ENCODE measurements at places on chromosomes 12 and 14.

GRCh38 chr12:53096089-53096741, 1.3 kb upstream of the IGFBP6 start:
- DNase-seq = peak; percentile 19

DNA sequence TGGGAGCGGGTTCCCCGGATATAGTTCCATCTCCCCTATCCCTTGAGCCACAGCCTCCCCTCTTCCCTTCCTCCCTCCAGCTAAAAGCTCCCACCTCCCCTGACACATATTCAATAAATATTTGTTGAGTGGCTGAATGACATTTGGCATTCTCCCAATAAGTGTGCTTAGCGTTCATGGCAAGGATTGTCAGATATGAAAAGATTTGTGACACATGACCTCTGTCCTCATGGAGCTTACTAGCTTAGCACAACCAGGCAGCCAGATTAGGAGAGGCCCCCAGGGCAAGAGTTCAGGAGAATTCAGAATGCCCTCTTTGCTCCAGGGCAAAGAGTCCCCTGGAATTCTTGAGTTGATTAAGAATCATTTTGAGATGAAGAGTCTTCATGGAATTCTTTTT, 22.5 kb upstream of the SLC6A12 start:
- DNase-seq = no peak

DNA sequence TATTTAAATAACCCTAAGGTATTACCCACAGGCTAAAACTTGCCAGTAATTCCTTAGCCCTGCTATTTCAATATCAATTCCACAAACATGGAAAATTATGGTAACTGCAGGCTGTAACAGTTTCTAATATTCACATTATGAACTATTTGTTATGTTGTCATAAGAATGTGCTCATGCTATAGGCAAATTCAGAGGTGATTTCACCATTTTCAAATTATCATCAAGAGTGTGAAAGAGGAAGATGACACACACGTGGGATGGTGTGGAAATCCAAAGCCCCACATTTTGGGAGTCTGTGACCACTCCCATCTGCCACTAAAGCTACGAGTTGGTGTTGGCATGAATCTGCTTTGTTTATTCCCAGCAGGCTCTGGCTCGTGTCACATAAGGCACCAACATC, 5.9 kb upstream of the MYO1A start:
- no peak for DNase-seq

DNA sequence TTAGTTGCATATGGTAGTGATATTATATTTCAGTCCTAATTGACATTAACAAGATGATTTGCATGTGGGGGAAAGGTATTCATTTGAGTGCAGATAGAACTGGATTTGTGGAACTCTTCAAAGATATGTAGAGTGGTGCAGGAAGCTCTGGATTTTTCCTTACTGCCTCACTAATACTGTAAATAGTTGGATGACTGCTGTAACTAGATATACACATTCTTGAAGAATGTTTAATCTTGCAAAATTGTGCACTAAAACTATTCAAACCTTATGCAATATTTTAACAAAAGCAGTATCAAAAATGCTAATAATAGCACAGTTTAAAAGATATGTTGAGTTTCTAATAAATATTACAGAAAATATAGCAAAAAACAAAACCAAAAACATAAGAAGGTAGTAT, 43.1 kb upstream of the ATF7IP start:
- no peak for DNase-seq

DNA sequence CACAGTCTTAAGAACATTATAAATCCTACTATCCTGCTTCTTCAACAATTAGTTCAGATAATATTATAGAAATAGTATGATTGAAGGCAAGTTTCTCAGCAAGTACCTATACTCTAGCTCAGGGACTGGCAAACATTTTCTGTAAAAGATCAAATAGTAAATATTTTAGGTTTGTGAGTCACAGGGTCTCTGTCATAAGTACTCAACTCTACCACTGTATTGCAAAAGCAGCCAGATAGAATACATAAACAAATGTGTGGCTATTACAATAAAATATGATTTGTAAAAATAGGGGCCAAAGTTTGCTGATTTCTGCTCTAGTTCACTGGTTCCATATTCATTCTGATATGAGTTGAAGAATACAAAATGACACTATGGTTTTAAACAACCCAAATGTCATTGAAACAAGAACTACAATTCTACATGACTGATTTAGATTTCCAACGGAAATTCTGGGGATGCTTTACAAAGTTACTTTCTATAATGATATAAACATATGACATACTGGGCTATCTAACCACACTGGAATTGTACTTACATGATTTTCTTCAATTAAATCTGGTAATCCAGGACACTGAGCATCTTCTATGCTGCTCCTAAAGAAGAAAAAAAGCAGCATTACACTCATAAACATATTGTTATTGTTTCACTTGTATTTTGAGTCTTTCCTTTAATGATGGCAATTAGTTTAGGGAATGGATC, 23.2 kb downstream of the LGALS3 start:
- peak; percentile 39 for DNase-seq

- no peak for DNase-seq
Observed at GRCh38 chr14:68957775-68958174, 21.3 kb downstream of the ACTN1 start.
